Naive thymus-derived CD8-positive, alpha-beta T cell (primary cell): ENCODE measurements at places on chromosomes 12 and 14.

GRCh38 chr14:39015360-39015961, 87.6 kb downstream of the SEC23A start:
- DNase-seq = no peak

GRCh38 chr14:99132821-99133635, 139.0 kb downstream of the BCL11B start:
- DNase-seq = no peak

DNA sequence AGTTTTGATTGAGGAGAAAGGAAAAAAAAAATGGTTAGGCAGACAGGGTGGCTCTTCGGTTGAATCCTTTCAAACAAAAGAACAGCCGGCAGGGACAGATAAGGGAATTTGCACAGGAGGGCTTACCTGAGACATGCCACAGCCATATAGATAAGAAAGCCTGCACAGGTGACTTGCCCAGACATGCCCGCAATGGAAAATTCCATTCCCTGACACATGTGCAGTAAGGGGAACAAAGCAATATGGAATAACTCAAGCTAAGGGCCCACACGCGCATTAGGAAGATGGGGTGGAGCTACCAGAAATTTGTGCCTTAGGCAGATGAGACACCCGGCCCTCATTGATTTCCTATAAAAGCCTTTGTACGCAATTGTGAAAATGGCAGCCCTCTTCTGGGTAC, 86.7 kb downstream of the TMEM260 start:
- DNase-seq = no peak

GRCh38 chr12:112046003-112046402, 32.8 kb downstream of the ERP29 start:
- DNase-seq = no peak

DNA sequence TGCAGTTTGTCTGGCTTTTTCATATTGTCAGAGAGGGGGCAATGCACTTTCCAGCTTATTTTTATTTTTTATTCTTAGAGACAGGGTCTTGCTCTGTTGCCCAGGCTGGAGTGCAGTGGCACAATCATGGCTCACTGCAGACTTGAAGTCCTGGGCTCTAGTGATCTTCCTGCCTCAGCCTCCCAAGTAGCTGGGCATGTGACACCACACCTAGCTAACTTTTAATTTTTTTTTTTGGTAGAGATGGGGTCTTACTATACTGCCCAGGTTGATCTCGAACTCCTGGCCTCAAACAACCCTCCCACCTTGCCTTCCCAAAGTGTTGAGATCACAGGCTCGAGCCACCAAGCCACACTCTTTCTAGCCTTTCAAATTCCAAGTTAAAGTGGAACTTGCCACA, 3.9 kb upstream of the A2ML1 start:
- no peak for DNase-seq

DNA sequence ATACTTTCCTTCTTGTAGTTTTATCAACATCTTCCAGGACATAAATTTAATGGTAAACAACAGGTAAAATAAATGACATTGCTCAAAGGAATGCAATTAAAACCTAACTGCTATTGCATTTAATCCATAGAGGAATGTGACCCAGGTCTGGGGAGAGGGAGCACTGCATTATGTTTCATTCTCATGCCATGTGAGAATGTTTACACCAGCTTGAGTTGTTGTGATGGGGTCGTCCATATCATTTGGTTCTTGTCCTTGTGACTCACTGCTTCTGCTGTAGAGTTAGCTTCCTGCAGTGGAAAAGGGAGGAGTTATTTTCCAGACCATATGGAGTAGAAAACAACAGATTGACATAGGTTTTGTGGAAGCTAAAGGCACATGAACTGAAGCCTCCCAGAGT, 129.3 kb upstream of the PMCH start:
- no peak for DNase-seq

DNA sequence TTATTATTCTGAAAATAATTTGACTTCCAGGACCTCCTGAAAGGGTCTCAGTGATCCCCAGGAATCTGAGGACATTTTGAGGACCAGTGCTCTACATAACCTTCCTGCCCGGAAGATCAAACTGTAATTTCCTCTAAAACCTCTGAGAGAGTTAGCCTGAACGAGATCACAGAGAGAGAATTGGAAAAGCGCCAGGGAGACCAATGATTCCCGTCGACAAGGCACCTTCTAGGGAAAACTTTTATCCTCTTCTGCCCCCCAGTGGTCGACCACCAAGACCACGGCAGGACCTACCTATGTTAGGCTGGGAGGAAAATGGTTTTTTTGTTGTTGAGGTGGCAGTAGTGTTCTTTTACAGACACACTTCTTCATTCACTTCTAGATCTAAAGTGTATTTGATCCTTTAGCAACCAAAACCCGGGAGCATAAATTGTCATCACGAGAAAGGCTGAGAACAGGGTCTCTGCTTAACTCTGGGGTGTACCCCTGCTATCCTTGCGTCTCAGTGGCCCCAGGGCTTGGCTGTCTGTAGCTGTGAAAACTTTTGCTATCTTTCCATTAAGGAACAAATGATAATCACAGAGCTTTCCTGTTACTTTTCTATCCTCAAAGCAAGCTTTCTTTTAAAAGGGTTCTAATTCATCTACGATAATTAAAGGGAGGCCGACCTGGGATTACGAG, 62.9 kb upstream of the NID2 start:
- DNase-seq = peak; percentile 40

- DNase-seq = peak; percentile 36
These were observed 4.1 kb downstream of the CD163L1 start for GRCh38 chr12:7439579-7440505.

- DNase-seq = no peak
These were observed 80.4 kb downstream of the VWF start for GRCh38 chr12:6044082-6044481.

GRCh38 chr12:16323638-16324037, 23.8 kb upstream of the MGST1 start:
- no peak for DNase-seq

DNA sequence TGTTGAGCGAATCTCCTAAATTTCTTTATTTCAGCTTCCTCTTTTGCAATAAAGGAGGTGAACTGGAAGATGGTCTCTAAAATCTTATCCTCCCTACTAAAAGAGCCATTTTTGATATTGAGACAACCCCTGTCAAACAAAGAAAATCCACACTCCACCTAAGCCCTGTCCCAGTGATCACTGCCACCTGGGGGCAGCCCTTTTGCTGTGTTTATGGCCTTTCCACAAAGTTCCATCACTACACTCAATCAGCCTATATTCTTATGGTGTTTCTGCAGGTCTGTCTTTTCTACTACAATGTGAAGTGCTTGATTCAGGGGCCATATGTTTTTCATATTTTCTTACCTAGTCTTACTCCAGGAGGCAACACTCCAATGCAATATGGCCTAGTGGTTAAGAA, 163.7 kb downstream of the BMP4 start:
- DNase-seq = no peak

- no peak for DNase-seq
These were observed 19.0 kb upstream of the GPRC5A start for GRCh38 chr12:12872139-12872933.

DNA sequence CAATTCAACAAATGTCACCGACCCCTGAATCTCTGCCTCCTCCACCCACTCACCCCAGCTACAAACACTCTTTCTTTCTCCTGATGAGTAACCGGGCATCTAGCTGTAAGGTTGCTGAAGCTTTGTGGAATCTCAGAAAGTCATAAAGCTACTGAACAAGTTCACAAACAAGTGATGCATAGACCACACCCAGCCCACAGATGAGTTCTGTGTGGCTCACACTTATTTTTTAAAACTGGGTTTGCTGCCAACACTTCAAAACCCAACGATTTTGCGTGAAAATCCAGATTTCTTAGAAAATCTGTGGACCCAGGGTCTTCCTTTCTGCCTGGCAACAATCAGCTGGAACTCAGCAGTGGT, 96.1 kb downstream of the APAF1 start:
- DNase-seq = no peak

GRCh38 chr12:57187222-57188089, 29.1 kb upstream of the NXPH4 start:
- DNase-seq = no peak

DNA sequence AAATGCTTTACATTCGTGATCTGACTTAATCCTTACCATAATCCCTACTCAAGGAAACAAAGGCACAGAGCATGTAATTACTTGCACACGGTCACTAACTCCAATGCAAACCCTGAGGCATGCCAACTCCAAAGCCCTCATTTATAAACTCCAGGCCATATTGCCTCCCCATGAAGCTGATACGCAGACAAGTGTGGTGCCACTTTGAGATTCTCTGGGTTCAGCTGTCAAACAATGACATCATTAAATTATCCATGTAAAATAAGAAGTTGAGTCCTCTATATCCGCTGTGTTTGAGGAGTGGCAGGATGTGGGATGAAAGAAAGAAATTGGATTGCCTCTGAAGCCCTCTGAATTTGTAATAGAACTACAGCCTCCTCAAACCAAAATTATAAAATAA, 62.8 kb downstream of the ANO4 start:
- DNase-seq = no peak

DNA sequence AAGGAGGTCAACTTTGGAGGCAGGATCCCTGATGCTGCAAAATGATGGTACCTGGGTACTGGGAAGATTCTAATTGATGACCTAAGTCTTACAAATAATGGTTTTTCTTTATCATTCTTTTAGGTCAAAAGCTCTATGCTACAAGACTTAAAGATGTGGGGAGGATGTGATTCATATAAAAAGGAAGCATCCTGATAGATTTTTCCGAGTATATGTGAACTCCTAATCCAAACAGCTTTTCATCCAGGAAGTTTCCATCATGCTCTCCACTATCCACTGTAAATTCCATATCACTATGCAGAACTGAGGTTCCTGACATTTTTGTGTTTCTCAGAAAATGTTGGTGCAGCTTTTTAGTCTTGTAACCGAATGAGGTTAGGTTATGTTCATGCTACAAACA, 293.2 kb downstream of the PAWR start:
- no peak for DNase-seq

GRCh38 chr12:29167988-29168387, 18.9 kb downstream of the FAR2 start:
- no peak for DNase-seq

DNA sequence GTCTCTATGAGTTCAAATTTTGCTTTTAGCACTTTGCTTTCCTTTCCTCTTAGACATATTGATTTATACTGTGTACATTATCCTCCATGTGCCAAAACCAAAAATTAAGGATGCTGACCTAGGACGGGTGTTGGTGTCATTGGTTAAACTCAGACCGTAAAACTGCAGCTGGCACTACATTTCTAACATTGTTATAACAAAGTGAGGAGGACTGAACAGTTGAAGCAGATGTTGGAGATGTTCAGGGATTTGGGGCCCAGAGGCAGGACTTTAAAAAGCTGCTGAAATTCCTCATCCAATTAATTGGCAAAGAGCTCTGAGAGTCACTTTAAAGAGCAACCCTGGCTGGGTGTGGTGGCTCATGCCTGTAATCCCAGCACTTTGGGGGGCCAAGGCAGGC, 72.4 kb downstream of the TMTC1 start:
- DNase-seq = no peak

GRCh38 chr14:29982171-29982570, 54.5 kb upstream of the PRKD1 start:
- DNase-seq = no peak

GRCh38 chr14:39351708-39352107, 80.5 kb downstream of the FBXO33 start:
- DNase-seq = no peak

DNA sequence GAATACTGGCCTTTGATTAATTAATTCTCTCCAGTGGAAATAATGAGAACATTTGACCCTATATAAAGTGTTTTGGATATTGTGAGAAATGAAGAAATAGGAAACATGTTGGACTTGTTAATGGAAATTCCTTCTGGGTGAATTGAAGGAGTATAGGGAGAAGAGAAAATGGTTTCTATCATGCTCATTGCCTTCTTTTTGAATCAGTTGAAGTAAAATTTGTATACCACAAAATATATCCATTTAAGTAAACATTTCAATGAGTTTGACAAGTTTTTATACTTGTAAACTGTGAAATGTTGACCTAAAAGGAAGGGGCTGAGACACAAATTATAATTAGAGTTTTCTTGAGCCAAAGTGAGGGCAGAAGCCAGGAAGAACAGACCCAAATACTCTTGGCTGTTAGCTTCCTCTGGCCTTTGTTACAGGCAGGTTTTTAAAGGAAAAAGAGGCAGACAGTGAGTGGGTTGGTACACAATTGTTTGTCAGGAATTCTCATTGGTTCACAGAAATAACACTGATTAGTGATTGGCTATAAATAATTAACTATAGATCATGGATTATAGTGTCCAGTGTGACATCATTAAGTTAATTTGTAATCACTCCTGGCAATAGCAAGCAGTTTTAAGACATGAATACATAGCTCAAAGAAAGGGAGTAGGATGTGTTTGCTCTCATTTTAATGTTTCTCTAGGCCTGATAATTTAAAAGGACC, 826 bp downstream of the ZNF705A start:
- DNase-seq = no peak

- DNase-seq = no peak
These were observed 54.1 kb upstream of the PIK3C2G start for GRCh38 chr12:18207266-18207665.

GRCh38 chr12:94380507-94380906, 79.2 kb downstream of the CEP83 start:
- no peak for DNase-seq

DNA sequence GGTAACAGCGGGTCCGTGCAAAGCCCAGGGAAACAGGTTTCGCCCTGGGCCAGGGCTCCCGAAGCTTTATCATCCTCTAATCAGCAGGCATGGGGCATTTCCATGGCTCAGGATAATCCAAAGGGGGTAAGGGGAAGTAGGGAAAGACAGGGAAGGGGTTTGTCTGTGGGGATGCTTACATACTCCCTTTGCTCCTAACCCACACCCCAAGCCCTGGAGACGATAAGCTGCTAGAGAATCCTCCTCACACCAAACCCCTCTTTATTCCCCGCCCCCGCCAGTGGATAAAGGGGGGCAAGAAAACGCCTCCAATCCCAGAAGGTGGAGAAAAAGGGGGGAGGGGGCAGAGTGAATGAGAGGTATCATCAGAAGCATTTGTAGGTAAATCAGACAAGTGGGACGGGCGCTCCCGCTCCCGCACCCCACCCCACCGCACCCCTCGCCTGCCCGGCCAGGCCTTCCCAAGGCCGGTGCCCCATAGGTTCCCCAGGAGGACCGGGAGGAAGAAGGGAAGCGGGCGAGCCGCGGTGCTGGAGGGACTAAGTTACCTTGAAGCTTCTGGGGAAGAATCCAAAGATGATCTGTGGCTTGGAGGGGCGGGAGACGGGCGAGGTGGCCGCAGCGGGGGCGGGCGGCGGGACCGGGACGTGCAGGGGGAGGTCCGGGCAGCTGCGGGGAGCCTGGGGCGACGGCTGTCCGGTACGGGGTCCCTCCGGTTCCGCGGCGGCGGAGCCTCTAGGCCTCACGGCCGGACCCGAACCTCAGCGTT, 762 bp downstream of the PPP2R5E start:
- no peak for DNase-seq

- DNase-seq = no peak
These were observed 215.4 kb downstream of the PELI2 start for GRCh38 chr14:56333359-56334292.

DNA sequence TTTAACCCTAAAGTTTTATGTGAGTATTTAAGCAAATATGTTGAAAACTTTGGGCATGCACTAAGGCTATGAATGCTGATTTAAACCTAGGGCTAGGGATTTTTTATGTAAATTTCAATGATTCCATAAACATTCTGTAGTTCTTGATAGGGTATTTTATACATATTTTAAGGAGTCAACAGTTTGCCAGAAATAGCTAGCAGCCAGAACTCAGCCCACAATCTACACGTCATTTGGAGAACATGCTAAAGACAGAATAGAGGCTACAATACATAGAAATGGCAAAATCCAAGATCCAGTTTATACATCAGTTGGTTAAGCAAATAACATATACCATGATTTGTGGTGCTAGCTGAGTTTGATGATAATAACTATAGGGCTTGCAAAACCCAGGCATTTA, 184.7 kb downstream of the TMEM117 start:
- no peak for DNase-seq
